ENCODE measurements at places on chromosomes 7 and 10.

GRCh38 chr10:30784897-30785605 is 155.5 kb upstream of the LYZL2 start:
- no peak for DNase-seq

GRCh38 chr7:43942997-43943396 is 16.8 kb downstream of the UBE2D4 start:
- no peak for DNase-seq

GRCh38 chr7:155979566-155979965 is 167.3 kb upstream of the SHH start:
- no peak for DNase-seq

DNA sequence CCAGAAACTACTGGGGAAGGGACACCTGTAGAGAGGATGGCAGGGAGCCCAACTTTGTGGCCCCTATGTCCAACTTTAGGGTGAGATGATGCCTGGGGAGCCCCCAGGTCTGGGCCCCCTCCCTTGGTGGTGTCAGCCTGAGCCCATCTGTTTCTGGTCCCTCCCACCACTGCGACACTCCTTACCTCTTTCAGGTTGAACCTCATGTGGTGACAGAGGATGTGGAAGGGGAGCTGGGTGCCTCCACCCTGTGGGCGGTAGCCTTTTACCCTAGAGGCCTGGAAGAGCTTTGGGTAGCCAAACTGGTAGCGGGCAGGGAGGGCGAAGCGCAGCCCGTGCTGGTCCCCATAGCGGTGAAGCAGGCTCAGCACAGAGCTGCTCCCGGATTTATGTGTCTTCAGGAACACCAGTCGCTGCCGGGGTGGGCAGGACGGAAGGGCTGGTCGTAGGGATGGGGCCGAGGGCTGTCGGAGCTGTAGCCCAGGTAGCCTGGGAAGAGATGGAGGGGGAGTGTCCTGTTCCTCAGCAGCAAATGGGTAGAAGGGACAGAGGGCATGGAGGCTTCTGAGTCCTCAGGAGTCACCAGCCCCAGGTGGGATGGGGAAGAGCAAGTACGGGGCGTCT is 2.0 kb downstream of the GAL3ST4 start:
- DNase-seq, result no peak

GRCh38 chr10:18523858-18524257 is 127.5 kb downstream of the NSUN6 start:
- DNase-seq, result no peak

DNA sequence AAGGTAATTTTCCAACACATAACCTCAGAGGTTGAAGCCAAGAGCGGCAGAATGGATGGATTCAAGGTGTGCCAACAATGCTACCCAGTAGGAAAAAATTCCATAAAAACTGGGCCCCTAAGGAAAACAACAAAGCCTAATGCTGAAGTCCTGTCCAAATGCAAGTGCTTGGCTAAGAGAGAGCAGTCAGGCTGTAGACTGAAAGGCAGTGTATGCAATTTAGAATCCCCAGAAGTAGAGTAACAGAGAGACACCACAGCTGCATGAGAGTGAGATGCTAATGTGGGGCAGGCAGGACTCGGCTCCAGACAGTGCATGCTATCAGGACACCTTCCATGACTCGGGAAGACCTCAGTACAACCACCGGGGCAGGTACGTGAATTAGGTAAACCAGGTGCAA is 124.5 kb downstream of the ZFAND4 start:
- no peak for DNase-seq

- no peak for DNase-seq
Observed at GRCh38 chr10:128735996-128736395, 609.8 kb upstream of the MKI67 start.

GRCh38 chr7:51209426-51209825 is 107.2 kb downstream of the COBL start:
- no peak for DNase-seq

DNA sequence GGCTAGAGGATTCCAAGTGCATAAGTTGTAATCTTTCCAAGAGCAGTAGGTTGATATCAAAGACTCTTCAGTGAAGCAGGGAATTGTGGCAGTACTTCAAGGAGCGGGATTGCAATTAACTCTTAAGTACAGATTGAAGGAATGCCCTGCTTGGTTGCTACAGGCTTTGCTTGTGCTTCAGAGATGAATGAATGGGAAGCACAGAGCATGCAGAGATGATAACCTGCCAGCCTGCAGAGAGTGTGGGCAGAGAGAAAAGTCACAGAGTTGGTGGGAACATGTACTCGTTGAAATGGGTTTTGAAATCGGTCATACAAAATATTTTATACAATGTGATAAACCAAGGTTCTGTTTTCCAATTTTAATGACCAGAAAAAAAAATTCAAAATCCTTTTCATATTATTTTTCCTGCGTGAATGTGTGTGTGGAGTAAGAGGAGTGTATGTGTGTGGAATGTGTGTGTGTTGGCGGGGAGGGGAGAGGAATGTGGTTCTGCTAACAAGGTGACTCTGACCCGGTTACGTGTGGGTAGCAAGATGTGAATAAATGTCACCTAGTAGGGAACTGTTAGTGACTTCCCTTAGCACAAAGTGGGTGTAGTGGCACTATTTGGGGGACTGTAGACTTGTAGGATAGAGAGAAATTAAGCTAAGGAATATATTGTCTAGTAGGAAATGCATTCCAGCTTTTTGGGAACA is 697.8 kb downstream of the GATA3 start:
- DNase-seq, result no peak

- no peak for DNase-seq
Observed at GRCh38 chr7:142443216-142444010, 185.6 kb upstream of the PRSS58 start.

DNA sequence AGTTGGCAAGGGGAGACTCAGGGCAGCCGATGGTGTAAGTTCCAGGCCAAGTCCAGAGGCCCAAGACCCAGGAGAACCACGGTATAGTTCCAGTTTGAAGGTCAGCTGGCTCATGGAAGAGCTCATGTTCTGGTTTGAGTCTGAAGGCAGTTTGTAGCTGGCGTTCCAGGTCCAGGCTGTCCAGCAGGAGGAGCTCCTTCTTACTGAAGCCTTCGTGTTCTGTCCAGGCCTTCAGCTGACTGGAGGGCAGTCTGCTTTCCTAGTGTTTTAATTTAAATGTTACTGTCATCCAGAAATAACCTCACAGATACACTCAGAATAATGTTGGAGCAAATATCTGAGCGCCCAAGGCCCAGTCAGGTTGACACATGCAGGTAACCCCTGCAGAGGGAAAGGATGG is 4.2 kb downstream of the SUN1 start:
- no peak for DNase-seq

- DNase-seq, result no peak
Observed at GRCh38 chr10:108362296-108362695, 1197.8 kb upstream of the SORCS1 start.

GRCh38 chr7:54995610-54996363 is 23.0 kb upstream of the EGFR start:
- no peak for DNase-seq

- no peak for DNase-seq
Observed at GRCh38 chr10:69220507-69220906, 375 bp downstream of the HKDC1 start.
